ENCODE measurements at places on chromosomes 6 and 20.

- no peak for DNase-seq
Measured at GRCh38 chr6:65161661-65162060, 545.4 kb downstream of the EYS start.

DNA sequence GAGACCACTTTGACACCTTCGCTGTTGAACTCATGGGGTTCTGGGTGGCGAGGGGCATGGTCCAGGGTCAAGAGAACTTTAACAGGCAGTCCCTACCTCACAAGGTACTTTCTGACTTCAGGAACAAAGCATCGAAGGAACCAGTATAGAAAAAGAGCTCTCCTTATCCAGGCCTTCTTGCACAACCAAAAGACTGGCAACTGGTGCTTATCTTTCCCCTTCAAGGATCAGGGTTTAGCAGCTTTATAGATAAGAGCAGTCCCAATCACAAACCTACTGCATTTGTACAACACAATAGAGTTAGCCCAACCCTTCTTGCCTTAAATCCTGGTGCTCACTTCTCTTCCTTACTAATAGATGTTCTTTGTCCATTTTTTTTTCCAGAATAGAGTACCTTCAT lies 116.3 kb downstream of the SNX5 start:
- no peak for DNase-seq

GRCh38 chr20:62039738-62040137 lies 25.9 kb downstream of the TAF4 start:
- no peak for DNase-seq

DNA sequence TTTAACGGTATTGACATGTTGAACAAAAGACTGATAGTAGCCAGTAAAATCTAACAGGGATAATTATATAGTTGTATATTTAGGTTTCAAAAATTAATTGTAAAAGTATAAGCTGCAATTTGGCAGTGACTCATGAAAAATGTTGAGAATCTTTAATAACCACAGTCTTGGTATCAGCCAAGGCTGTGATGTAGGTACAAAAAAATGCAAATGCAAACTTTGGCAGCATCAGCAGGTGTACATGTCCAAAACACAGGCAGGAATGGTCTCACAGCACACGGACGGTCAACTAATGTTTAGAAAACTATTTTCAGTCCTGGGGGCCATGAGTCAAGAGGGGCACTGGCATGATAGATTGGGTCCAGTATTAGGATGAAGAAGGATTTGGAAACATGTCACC lies 58.5 kb upstream of the BEND3 start:
- no peak for DNase-seq

DNA sequence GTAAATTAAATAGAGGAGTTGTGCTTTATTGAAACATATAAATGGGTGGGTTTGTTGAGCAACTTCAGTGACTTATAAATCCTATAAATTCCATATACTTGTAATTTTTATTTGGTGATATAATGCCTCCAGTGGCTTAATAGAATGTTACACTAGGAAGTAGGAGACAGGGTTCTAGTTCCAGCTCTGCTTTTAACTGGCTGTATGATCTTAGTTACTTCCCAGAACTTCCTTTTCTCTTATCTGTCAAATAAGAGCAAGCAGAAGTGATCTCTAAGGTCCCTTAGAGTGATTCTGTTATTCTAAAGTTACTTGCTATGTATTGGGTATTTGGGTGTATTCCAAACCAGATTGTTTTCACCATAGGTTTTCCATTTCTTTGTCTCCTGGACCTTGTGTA lies 10.2 kb downstream of the ZSCAN23 start:
- no peak for DNase-seq

DNA sequence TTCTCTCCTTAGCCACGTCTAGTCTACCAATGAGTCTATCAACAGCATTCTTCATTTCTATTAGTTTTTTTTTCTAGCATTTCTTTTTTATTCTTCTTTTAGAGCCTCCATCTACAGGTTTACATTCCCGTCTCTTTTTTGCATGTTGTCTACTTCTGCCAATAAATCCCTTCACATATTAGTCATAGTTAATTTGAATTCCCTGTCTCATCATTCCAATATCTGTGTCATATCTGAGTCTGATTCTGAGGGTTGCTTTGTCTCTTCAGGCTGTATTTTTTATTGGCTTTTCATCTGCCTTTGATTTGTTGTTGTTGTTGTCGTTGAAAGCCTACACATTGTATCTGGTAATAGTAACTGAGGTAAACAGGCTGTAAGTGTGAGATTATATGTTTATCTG lies 104.6 kb downstream of the HMGCLL1 start:
- no peak for DNase-seq

DNA sequence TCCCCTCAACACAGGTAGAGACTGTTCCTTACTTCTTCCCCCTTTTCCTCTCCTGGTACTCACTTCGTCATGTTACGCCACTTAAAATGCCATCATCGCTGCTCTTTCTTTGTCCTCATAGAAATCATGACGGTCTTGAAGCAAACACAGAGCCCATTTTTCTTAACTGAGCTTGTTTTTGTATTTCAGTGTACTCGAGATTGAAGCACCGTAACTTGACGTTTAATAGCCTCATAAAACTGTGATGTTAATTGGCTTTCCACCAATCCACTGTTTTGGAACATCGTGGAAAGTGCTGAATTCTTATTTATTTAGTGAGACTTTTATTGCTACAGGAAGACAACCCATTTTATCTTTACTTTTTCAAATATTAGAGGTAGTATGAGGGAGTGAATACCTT lies 38.7 kb downstream of the DUSP22 start:
- DNase-seq = no peak

GRCh38 chr6:137873273-137873762 lies 6.3 kb downstream of the TNFAIP3 start:
- no peak for DNase-seq

GRCh38 chr20:50153153-50153499 lies 397 bp downstream of the PEDS1 start:
- no peak for DNase-seq

GRCh38 chr6:34319471-34319885 lies 70.7 kb upstream of the SMIM29 start:
- no peak for DNase-seq

DNA sequence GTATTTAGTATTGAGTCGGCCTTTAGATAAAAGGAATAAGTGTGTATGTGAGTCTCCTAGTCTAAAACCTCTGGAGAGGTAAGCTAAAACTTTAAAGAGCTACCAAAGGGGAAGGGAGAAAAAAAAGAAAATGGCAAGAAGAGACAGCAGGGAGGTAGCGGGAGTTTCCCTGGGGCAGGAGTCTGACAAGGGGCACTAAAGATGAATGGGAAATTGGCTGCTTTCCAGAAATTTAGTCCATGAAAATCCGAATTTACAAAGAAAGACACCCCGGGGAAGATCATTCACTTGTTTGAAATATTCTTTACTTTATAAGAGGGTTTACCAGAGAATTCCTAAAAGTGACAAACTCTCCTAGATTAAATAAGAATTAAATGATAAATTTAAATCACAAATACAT lies 19.3 kb downstream of the RMND1 start:
- no peak for DNase-seq

- DNase-seq = no peak
Measured at GRCh38 chr20:460180-460579, 2.2 kb downstream of the TBC1D20 start.

DNA sequence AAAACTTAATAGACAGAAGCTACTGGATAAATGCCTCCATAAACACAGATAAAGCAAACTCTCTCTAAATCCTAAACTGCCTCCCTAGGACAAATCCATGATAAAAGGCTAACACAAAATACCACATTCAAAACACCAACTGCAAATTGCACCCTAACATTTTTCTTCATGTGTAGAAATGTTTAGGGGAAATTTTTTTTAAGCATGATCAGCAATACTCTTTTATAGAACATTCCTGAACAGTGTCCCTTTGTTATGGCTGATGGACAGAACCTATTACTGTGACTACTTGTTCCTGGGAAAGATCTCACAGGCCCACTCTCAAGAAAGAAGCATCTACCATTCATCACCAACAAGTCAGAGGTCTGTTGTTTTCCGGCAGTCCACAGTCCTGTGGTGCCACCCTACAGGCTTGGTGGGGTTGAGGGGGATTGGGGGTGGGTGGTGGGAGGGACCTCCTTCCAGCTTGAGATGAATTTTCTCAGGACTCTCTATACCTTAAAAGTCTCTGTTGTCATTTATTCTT lies 64.5 kb downstream of the DTNBP1 start:
- DNase-seq = no peak

- DNase-seq = no peak
Measured at GRCh38 chr6:38137608-38138265, 318.2 kb downstream of the ZFAND3 start.

- no peak for DNase-seq
Measured at GRCh38 chr6:73325656-73326055, 28.4 kb downstream of the DPPA5 start.

DNA sequence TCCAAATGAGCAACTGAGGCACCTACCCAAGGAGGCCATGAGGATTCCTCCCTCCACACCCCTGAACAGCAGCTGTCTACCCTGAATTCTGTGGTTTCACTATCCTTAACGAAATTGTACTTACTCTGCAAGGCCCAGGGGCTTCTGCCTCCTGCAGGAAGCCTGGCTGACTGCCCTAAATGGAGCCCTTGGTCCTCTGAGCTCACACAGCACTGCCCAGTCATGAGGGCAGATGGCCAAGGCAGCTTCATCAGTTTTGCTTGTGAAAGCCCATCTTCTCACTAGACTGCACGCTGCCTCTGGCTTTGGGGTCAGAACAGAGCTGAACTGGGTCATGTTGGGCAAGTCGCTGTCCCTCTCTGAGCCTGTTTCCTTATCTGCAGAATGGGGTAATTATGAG lies 26.4 kb upstream of the SIRPA start:
- DNase-seq = no peak

- peak; percentile 64 for DNase-seq
Measured at GRCh38 chr20:7703996-7704395, 236.3 kb downstream of the HAO1 start.

DNA sequence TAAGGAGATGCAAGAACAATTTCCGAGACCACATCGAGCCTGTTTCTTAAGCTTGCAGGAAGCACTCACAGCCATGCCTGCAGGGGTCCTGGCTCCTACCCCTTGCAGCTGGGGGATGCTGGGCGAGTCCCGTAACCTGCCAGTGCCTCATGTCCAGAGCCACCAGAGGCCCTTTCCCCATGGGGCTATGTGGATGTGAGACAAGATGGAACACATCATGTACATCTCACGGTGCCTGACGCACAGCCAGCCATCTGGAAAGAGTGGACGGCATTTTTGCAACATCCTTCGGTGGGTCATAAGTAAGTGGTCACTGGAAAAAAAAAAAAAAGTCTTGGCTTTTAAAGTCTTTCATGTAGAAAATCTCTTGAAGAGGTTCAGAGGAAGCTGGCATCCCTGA lies 72.8 kb downstream of the CDH4 start:
- no peak for DNase-seq

GRCh38 chr6:62283796-62284411 lies 2.1 kb downstream of the KHDRBS2 start:
- no peak for DNase-seq

- DNase-seq = no peak
Measured at GRCh38 chr6:92723390-92723931, 695.9 kb downstream of the EPHA7 start.

GRCh38 chr20:59207742-59208357 lies 44.2 kb downstream of the ZNF831 start:
- peak; percentile 61 for DNase-seq

DNA sequence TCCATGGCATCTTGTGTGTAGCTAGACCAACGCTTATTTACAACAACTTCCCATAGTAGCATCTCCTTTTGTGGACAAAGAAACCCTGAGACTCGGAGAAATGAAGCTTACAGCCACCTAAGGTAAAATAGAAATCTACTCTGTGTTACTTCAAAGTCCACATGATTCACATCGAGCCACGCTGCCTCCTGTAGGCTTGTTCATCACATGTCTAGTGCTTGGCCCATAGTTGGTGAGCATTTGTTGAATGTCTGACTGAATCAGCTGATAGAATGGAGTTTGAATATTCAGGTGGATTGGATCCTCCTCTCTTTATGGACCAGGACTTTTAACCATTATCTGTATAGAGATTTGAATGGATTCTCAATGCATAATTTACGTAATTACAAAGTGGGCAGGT lies 130.7 kb downstream of the CCDC170 start:
- no peak for DNase-seq

GRCh38 chr6:32196682-32197616 lies 4.5 kb upstream of the GPSM3 start:
- no peak for DNase-seq

DNA sequence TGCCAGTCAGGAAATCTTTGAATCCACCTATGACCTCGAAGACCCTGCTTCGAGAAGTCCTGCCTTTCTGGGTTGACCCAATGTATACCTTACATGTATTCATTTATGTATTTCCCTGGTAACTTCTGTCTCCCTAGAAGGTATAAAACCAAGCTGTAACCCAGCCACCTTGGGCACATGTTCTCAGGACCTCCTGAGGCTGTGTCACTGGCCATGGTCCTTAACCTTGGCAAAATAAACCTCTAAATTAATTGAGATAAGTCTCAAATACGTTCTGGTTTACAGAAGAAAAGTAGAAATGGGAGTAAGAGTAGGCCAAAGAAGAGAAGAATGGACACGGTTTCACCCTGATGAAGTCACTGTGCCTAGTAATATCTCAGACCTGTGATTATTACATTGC lies 30.0 kb upstream of the PPP1R3G start:
- DNase-seq = no peak

- DNase-seq = no peak
Measured at GRCh38 chr6:72709431-72709830, 87.6 kb downstream of the KCNQ5 start.

- DNase-seq = no peak
Measured at GRCh38 chr6:138285800-138286199, 67.5 kb upstream of the PBOV1 start.

Measured in NCI-H1105 (cell line).